Tongue (tissue), 3 donors: ENCODE measurements at places on chromosomes 4 and X.

DNA sequence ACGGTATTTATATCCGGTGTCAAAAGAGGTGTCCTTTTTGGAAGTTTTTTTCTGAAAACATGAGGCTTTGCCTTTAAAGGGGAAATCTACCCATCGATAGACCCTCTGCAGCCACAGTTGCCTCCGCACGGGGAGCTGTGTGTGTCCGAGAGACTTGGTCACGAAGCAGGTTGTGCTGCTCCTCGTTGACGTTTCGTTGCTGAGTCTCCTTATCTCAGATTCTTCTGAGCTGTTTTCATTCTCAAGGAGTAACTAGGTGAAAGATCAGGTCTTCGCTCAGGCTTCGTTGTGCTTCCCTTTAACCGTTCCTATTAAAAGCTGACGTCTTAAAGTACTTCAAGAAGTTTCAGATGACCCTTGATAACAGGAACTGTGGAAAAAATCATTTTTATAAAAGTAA lies 23.8 kb downstream of the TRMT44 start:
- DNase-seq: no peak

DNA sequence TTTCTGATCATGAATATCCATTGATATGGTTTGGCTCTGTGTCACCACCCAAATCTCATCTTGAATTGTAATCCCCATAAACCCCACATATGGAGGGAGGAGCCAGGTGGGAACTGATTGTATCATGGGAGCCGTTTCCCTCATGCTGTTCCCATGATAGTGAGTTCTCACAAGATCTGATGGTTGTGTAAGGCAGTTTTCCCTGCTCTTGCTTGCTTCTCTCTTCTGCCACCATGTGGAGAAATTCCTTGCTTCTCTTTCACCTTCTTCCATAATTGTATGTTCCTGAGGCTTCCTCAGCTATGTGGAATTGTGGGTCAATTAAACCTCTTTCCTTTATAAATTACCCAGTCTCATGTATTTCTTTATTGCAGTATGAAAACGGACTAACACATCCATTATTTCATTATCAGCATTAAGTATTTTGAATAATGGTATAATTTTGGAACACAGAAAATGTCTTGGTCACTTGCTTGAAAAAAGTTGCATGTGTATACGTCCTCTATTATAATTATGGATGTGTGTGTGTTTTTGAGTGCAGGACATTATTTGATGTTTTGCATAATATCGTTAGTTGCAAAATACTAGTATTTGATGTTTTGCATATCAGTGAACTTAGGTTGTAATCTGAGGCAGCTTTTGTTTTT lies 334.6 kb downstream of the PCDH10 start:
- peak; percentile 28 for DNase-seq

- DNase-seq: no peak
Measured at GRCh38 chr4:83283181-83283580, 1.4 kb downstream of the COQ2 start.

GRCh38 chr4:109969087-109969486 lies 56.4 kb downstream of the EGF start:
- DNase-seq: no peak

DNA sequence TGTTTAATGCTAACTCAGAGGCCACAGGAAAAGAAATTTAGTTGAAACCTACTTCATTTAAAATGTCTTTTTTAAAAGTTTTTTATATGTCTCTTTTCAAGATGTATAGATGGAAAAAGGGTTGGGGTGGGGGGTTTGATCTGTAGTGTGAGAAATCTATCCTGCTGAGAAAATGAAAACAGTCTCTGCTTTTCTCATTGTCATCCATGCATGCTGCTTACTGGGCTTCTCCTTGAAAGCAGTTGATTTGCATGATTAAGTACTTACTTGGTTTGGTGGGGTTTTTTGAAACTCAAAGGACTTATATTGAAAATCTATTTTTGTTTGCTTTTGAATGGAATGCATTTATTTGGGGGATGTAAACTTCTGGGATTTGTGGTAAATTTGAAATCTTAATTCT lies 313.6 kb upstream of the DKK2 start:
- DNase-seq: no peak

- DNase-seq: no peak
Measured at GRCh38 chr4:6217716-6218381, 17.5 kb upstream of the JAKMIP1 start.

DNA sequence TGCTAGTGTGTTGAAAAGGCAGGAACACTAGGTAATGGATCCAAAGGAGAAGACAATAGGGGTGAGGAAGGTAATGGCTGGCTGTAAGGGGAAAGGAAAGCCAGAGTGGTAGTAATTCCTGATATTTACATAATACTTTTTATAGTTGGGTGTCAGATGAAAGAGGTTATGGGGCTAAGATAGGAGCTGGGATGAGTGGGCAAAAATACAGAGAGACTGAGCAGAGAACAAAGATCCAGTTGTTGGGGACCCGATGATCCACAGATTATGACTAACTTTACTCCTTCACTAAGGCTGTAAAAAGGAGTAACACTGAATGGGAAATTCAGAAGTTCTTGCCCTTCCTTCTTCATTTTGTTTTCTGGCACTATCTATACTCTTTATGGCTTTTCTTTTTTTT lies 138.2 kb downstream of the KLHL13 start:
- no peak for DNase-seq

DNA sequence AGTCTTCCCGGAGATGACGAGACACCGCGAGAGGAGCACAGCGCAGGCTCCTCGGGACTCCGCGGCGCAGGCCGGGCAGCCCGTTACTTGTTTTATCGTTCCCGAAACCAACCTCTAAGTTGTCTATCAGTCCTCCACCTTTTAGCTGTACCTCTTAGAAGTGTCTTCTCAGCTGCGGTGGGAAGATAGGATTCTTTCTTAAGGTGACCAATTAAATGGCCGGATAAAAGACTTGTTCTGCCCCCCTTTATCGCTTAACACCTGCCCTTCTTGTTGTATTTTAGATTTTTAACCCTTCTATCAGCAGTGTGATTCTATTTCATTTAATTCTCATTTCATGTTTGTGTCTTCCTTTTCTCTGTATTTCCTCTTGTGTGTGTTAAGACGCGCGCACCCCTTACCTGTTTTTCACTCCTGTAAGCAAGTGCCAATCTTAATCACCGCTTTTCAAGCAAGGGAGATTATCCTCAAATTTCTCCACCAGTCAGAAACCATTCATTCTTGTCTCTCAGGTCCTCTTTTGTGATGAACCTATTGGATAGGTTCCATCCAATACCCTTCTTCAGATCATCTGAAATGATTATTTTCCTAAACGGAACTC lies at the start of gene SLC9B2:
TSS of gene SLC9B2 (minus strand) at position 15 of the 601 bp plus-strand sequence. CDS start 9,211 bp downstream, outside the sequence.
- DNase-seq: no peak

DNA sequence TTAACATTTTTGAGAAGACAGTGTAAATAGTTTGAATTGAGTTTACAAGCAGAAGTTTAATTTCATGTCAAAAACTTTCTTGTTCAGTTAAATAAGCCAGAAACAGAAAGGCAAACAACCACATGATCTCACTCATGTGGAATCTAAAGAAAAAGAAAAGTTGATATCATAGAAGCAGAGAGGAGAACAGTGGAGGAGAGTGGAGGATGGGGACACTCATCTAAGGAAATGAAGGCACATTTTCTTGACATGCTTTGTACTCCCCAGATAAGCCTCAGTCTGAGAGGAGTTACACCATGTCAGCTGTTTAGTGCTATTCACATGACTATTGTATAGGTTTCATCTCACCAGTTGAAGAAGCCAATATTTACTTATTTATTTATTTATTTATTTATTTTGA lies 13.5 kb downstream of the SNCA start:
- DNase-seq: peak; percentile 11

GRCh38 chrX:43500246-43500645 lies 155.9 kb upstream of the MAOA start:
- DNase-seq: peak; percentile 49

DNA sequence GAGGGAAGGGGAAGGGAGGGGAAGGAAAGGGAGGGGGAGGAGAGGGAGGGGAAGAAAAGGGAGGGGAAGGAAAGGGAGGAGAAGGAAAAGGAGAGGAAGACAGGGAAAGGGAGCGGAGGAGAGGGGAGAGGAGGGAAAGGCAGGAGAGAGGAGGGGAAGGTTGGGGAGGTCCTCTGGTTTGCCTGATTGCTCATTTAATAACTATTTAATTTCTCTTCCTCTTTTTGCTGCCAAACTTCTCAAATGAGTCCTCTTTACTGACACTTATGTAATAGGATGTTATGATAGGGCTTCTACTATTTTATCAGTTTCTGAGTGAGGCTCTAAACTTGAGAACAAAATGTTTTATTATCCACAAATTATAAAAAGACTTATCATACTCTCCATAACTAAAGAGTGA lies 35.4 kb upstream of the PPA2 start:
- no peak for DNase-seq

GRCh38 chr4:15766821-15767220 lies 11.3 kb upstream of the CD38 start:
- DNase-seq: no peak

GRCh38 chrX:19350941-19351384 lies 7.2 kb downstream of the PDHA1 start:
- no peak for DNase-seq

DNA sequence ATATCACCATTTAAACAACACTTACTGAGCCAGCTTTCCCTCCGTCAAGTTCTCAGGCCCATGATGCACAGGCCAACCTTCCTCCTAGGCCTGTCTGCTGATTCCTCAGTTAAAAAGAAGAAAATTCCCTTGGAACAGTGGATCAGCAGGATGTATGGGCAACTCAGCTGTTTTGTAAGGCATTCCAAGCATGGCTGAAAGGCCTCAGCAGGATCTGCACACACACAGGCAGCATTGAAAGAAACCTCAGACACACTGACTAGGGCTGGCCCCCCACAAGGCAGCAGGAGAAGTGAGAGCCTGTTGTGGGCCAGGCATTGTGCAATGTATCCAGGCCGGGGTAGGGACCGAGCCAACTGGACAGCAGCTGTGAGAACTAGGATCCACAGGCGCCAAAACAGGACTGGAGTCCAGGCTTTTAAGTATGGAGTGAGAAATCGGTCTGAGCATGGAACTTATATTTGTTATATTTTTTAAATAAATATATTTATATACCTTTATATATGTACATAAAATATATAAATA lies 171.4 kb downstream of the NWD2 start:
- DNase-seq: no peak

DNA sequence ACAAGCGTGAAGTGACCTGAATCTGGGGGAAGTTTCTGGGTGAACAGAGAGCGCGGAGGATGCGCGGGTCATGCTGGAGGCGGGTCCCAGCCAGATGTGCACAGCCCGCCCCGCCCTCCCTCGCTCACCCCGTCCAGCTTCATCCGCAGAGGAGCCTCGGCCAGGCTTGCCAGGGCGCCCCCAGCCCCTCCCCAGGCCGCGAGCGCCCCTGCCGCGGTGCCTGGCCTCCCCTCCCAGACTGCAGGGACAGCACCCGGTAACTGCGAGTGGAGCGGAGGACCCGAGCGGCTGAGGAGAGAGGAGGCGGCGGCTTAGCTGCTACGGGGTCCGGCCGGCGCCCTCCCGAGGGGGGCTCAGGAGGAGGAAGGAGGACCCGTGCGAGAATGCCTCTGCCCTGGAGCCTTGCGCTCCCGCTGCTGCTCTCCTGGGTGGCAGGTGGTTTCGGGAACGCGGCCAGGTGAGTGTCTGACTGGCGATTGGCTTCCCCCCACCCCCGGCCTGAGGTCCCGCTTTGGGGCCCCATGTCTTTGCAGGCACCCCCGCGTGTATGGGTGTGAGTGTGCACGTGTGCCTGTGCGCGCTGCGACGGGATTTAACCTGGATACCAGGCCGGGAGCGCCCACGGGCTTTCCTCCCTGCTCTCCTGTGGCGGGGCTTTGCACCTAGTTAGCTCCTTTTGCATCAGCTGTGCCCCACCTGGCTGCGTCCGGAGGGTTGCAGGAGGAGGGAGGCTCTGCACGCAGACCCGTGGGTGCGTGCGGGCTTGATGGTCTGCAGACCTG lies at the start of gene EGFL6:
TSS of gene EGFL6 (plus strand) at position 123 of the 782 bp plus-strand sequence. CDS start at position 384, 261 bp downstream.
- DNase-seq: peak; percentile 6

DNA sequence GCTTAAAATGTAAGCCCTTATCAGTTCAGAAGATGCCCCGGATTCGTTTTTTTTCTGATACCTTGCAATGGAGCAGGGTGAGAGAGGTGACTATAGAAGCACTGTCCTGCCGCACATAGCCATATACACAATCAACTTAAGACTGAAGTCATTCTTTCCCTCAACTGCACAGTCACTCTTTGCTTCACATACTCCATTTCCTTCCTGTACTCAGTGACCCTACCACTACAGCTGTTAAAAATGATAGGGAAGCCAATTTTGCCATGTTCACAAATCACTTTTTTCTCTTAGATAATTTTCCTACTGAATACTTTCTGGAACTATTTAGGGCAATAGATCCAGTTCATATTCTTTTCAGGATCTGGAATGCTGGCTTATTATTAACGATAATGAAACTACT lies 300.0 kb downstream of the ANK2 start:
- no peak for DNase-seq

- DNase-seq: peak; percentile 87
Measured at GRCh38 chr4:38034986-38035882, 75.0 kb downstream of the PTTG2 start.

GRCh38 chr4:184819786-184820185 lies 6.0 kb downstream of the ACSL1 start:
- no peak for DNase-seq

GRCh38 chr4:137866671-137867070 lies 334.4 kb upstream of the PCDH18 start:
- peak; percentile 39 for DNase-seq

DNA sequence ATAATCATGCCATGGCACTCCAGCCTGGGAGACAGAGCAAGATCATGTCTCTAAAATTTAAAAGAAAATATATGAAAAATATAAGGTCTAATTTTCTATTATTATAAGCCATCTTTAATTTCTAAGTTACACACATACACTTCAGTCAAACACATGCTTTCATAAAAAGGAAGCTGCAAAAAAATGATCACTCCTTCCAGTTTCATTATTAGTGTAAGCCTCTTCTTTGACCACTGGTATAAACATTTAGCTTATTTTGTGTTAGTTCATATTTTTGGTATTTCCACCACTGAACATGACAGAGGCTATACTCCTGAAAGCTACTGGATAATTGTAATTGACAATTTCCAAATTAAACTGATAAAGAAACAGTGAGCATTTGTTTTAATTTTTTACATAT lies 163.3 kb upstream of the USP38 start:
- no peak for DNase-seq

DNA sequence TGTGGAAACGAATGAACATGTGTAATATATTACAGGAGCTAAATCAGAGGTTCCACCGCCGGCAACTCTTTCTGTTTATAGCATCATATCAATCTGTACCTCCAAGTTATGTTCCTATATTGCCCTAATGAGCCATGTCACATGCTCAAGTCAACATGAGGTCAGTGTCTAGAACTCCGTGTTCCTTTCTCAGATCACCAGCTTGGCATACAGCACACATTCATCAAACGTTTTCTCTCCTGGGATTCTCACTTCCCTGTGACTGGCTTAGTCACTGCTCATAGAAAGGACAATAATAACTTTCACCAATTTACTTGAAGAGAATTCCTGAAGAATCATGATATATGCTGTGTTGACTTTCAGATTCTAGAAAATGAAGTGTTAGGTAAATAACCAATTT lies 532.0 kb upstream of the SPANXN1 start:
- no peak for DNase-seq

DNA sequence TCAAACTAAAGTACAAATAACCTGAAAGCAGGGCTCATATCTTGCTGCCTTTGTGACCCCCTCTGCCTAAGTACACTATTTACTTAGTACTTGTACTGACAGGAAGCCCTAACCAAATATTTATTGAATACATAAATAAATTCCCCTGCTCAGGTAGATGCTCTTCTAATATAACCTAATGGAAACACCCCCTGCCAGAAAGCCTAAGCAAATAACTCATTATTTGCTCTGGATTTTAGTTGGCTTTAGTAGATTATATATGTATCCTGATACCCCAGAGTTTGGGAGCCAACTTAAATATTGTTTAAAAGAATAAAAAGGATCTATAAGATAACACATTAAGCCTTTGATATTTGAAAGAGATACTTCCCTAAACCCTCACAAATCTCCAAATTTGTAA lies 318.2 kb downstream of the PPP1R2C start:
- DNase-seq: peak; percentile 5
